ENCODE measurements at places on chromosomes 3 and 15. TPM values are rescaled to one million over a fixed set of nuclear protein-coding genes. Genes with fewer than 3 reads are reported as not detected.

The ATP13A5 gene
- not detected for total RNA-seq

The FBXO40 gene
- total RNA-seq = 0.08 TPM

The SPATA12 gene
- total RNA-seq = not detected

The ZCWPW2 gene
- total RNA-seq = 1.1 TPM

The MAPK6 gene
- 22.5 TPM for total RNA-seq

The FANCD2OS gene
- total RNA-seq = not detected

The PEX5L gene
- total RNA-seq = 7.9 TPM

The ALS2CL gene
- 4.8 TPM for total RNA-seq

The LRRC34 gene
- 7.1 TPM for total RNA-seq

The MESD gene
- total RNA-seq = 22.5 TPM

The KLF15 gene
- 69.5 TPM for total RNA-seq

The METTL6 gene
- 9.0 TPM for total RNA-seq

The C3orf20 gene
- total RNA-seq = 0.13 TPM

The GXYLT2 gene
- 6.1 TPM for total RNA-seq
